ENCODE measurements at places on chromosomes 4 and X.

DNA sequence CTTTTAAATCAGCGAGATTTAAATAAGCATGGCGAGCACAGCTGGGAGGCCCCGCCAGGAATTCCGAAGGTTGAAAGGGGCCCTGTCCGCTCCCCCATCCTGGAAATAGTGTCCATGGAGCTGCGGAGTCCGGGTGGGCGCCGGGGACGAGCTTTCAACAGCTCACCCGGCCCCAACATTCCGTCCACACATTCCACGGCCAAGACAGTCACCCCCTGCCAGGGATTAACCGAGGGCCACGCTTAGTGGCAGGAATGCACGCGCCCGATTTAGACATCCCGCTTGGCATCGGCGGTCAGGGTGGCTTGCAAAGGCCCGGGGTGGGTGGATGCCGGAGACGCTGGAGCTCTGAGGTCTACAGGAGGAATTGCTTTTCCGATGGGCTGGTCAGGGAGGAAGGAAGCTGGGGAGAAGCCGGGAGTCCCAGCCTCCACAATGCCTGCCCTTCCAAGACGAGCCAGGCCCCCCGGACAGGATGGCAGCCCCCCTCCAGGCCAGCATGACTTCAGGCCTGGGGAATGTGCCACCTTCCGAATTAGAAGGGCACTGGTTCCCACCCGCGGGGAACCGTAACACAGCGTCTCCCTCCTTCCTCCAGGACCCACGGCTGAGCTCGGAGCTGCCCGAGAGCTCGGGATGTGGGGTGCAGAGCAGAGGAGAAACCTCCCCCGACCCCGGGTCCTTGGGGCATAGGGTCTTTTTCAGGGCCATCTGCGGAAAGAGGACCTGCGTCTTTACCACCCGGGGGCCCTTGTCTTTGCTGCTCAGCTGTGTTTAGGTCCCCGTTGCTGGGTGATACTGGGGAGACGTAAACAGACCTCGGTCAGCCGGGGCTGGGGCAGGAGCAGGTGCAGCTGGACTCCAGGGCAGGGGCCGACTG is 26.9 kb upstream of the PPP2R3B start:
- DNase-seq = no peak

DNA sequence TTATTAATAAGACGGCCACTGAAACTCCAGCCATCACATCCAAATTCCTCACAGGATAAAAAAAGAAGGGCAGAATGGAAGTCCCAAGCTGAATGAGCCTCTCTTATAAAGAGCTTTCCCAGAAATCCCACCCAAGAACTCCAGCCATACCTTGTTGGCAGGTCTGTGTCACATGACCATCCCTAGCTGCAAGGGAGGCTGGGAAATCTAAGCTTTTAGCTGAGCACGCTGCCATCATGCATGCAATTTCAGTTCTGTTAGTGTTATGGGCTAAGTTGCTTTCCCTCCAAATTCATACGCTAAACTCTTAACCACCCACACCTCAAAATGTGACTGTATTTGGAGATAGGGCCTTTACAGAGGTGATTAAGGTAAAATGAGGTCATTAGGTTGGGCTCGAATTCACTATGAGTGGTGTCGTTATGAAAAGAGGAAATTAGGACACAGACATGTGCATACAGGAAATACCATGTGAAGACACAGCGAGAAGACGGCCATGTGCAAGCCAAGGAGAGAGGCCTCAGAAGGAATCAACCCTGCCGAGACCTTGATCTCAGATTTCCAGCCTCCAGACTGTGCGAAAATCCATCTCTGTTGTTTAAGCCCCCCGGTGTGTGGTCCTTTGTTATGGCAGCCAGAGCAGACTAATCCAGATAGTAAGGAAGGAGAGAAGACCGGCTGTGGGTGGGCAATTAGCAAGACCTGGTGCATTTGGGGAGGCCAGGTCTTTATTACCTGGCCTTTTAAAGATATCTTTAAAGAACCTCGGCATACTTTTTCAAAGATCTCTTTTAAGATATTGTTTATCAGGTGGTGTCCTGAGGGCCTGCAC is 317.6 kb downstream of the BCOR start:
- DNase-seq = no peak

DNA sequence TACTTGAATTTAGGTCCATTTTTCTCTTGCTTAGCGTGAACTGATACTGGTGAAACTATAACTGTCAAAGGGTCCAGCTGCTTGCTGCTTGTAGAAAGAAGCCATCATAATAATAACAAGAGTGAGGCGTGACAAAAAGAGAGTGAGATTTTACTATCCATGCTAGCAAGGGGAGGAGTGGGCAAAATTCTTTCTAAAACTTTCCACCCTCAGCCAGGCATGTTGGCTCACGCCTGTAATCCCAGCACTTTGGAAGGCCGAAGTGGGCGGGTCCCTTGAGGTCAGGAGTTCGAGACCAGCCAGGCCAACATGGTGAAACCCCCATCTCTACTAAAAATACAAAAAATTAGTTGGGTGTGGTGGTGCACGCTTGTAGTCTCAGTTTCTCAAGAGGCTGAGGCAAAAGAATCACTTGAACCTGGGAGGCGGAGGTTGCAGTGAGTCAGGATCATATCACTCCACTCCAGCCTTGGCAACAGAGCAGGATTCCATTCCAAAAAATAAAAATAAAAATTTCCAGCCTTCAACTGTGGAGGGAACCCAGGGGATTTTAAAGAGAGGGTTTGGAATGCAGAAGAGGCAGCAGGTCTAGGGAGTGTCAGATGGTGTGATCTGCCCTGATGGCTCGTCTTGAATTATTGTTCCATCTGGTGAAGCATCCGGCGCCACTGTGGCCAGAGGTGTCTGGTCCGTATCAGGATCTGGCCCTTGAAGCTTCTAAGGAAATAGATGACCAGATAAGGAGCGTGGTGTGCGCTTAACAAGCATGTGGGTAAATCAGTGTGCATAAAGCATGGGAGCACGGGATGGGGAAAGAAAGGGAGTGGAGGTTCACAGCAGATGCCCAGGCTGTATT is 51.8 kb downstream of the LRP2BP start:
- DNase-seq = no peak

GRCh38 chr4:183872531-183872930 is 32.6 kb upstream of the STOX2 start:
- no peak for DNase-seq

DNA sequence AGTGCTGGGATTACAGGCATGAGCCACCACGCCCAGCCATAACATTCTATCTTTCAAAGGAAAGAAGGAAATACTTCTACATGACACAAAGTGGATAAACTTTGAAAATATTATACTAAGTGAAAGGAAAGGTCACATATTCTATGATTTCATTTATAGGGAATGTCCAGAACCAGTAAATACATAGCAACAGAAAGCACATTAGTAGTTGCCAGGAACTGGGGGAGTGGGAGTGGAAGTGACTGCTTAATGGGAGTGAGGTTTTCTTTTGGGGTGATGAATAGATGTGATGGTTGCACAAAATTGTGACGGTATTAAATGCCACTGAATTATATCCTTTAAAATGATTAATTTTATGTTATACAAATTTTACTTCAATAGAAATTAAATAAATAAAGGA is 95.7 kb upstream of the IL15 start:
- no peak for DNase-seq

DNA sequence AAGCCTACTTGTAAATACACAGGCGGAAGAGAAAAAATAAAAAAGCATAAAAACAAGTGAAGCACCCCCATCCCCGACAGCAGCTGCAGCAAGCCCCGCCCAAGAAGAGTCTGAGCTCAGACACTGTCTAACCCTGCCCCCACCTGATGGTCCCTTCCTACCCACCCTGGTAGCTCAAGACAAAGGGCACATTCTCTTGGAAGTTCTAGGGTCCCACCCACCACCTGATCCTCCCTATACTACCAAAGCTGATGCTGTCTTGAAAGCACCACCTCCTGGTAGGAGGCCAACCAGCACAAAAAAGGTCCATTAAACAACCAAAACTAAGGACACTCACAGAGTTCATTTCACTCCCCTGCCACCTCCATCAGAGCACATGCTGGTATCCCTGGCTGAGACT is 308.2 kb downstream of the KLHL13 start:
- no peak for DNase-seq

DNA sequence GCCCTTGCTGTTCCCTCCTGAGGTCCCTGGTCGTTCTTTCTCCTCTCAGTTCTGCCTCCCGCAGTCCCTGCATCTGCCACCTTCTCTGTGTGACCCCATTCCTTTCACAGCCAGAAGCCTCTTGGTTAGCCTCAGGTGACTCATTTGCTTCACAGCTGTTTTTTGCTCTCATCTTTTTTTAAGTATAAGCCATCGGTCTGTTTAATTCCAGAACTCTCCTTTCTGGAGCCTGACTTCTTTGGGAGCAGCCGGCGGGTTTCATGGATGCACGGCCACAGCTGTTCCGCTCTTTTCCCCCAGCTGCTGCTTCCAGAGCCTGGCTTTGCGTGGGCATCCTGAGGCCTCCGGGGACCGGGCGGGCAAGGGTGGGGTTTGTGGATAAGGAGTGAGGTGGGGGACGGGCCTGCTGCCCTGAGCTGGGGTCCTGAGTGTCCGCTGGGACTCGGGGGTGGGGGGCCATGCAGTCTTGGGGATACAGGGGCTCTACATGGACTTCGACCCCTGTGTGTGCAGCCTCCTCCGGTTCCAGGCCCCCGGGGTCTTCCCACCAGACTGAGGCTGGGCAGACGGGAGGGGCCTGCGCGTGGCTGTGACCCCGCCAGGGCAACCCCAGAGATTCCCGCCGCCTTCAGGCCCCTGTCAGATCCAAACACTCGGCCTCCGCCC is 46.7 kb downstream of the PCGF3 start:
- DNase-seq = no peak

DNA sequence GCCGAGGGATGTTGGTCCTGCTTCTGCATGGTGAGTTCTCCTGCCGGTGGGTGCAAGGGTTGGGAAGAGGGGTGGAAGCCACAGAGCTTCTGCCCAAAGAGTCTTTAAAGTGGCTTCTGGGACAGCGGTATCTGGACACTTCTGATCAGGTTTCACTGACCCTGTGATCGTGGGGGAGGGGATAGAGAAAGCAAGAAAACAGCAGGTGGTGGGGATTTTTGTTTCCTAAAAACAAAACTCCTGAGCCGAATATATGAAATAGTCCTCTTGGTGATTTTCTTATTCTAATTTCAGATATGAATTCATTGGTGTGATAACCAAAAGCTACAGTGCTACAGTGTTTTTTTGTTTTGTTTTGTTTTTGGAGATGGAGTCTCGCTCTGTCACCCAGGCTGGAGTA is 754 bp downstream of the NYX start:
- DNase-seq = no peak

All from NK-92 treated with Interleukin-12 subunit alpha and Interleukin-12 subunit beta, amount 100 ng/mL, for 24 hours (cell line).